Activated T-helper 9 cell treated with anti-CD3 and anti-CD28 coated beads, Interleukin-2, amount 50 U/mL, for 16 hours (primary cell): ENCODE measurements at places on chromosomes 5 and 9.

- no peak for DNase-seq
Observed at GRCh38 chr9:114476891-114477469, 28.3 kb downstream of the WHRN start.

- DNase-seq: no peak
Observed at GRCh38 chr9:34566972-34567371, 22.6 kb downstream of the CNTFR start.

- DNase-seq: no peak
Observed at GRCh38 chr9:98230304-98230703, 25.1 kb downstream of the TBC1D2 start.

DNA sequence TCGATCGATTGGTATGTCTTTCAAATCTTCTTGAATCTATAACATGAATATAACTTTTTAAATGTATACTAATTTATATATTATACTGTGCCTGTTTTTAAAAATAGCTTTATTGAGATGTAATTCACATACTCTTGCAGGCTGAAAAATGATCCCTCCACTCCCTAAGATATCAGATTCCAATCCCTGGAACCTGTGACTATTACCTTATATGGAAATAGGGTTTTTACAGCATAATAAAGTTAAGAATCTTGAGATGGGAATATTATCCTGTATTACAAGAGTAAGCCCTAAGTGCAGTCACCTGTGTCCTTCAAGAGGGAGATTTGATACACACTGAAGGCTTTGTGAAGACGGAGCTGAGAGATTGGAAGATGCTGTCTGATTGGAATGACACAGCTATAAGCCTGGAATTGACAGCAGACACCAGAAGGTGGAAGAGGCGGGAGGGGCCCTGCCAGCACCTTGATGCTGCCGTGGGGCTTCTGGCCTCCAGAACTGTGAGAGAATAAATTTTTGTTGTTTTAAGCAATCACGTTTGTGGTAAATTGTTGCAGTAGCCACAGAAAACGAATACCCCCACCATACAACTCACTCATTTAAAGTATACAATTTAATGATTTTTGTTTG lies 161.3 kb downstream of the RMI1 start:
- no peak for DNase-seq

DNA sequence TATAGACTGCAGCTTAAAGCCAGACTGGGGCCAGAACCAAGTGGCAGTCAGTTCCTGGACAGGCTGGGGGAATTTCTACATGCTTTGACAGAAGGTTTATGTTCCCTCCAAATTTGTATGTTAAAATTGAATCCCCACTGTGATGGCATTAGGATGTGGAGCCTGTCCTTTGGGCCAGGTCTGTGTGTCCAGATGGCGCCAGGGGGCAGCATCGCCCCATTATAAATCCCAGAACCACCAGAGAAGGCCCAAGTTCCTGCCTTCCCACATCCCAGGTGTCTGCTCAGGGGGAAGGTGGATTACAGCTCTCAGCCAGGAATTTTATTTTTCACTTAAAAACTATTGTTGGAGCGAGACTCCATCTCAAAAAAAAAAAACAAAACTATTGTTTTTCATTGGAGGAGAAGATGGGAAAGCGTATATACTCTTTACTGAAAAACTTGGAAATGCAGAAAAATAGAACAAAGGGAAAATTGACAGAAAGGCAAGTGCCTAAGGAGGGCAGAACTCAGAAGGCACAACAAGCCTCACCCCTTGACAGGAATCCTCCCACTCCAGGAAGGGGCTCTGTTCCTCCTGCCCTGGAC lies 5.0 kb downstream of the IL3 start:
- DNase-seq: no peak

DNA sequence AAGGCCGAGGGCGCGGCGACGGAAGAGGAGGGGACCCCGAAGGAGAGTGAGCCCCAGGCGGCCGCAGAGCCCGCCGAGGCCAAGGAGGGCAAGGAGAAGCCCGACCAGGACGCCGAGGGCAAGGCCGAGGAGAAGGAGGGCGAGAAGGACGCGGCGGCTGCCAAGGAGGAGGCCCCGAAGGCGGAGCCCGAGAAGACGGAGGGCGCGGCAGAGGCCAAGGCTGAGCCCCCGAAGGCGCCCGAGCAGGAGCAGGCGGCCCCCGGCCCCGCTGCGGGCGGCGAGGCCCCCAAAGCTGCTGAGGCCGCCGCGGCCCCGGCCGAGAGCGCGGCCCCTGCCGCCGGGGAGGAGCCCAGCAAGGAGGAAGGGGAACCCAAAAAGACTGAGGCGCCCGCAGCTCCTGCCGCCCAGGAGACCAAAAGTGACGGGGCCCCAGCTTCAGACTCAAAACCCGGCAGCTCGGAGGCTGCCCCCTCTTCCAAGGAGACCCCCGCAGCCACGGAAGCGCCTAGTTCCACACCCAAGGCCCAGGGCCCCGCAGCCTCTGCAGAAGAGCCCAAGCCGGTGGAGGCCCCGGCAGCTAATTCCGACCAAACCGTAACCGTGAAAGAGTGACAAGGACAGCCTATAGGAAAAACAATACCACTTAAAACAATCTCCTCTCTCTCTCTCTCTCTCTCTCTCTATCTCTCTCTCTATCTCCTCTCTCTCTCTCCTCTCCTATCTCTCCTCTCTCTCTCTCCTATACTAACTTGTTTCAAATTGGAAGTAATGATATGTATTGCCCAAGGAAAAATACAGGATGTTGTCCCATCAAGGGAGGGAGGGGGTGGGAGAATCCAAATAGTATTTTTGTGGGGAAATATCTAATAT lies 58.1 kb downstream of the BASP1 start:
- DNase-seq: no peak
